ENCODE measurements at places on chromosomes 5 and 9. TPM values are rescaled to one million over a fixed set of nuclear protein-coding genes. Genes with fewer than 3 reads are reported as not detected.

The GRM6 gene
- not detected for total RNA-seq

The DAB2IP gene
- 7.5 TPM for total RNA-seq

The DTWD2 gene
- total RNA-seq: 3.5 TPM

The OSMR gene
- total RNA-seq: 86.6 TPM

The TRIM36 gene
- total RNA-seq: 0.14 TPM

The FER gene
- 20.1 TPM for total RNA-seq

The CCNO gene
- not detected for total RNA-seq

The PHAX gene
- 57.8 TPM for total RNA-seq

The AFAP1L1 gene
- total RNA-seq: 2.4 TPM

The CSF1R gene
- 0.46 TPM for total RNA-seq

The SREK1 gene
- total RNA-seq: 72.7 TPM

The INSL4 gene
- not detected for total RNA-seq

The AQP3 gene
- total RNA-seq: 12.2 TPM

The DNAI1 gene
- total RNA-seq: not detected

The STC2 gene
- 582 TPM for total RNA-seq

The EEIG1 gene
- 22.0 TPM for total RNA-seq

The OR1J2 gene
- 0.14 TPM for total RNA-seq

The TAF11L5 gene
- total RNA-seq: not detected

The KIAA1958 gene
- 1.5 TPM for total RNA-seq

The C5orf46 gene
- not detected for total RNA-seq

The PTGER4 gene
- total RNA-seq: 3.4 TPM

The MOB3B gene
- total RNA-seq: 0.14 TPM

The GLRA1 gene
- not detected for total RNA-seq

The OBP2B gene
- not detected for total RNA-seq

The DMRT2 gene
- under 0.01 TPM for total RNA-seq

The AJM1 gene
- total RNA-seq: 1.4 TPM

The NSUN2 gene
- 38.5 TPM for total RNA-seq

The SLC6A3 gene
- not detected for total RNA-seq

The ZFP2 gene
- 0.83 TPM for total RNA-seq

Data from smooth muscle cell of bladder (primary cell).